ENCODE measurements at places on chromosomes 16 and 17.

GRCh38 chr17:45433159-45433535 lies 477 bp upstream of the ARHGAP27 start:
- no peak for DNase-seq

DNA sequence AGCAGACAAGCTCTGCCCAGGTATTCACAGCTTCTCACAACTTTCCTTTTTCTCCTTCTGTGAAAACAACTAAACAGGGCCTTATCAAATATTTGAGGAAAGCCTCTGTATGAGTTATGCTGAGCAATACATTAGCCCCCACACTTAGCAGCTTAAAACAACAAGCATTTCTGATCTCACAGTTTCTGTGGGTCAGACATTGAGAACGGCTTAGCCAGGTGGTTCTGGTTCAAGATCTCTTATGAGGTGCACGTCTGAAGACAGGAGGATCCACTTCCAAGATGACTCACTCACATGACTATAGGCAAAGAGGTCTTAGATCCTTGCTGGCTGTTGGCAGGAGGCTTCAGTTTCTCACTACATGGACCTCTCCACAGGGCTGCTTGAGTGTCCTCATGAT lies 181.4 kb upstream of the WSCD1 start:
- no peak for DNase-seq

- DNase-seq, result no peak
Observed at GRCh38 chr17:58693751-58694150, 1.3 kb downstream of the RAD51C start.

- no peak for DNase-seq
Observed at GRCh38 chr16:65388592-65388991, 266.7 kb upstream of the CDH11 start.

DNA sequence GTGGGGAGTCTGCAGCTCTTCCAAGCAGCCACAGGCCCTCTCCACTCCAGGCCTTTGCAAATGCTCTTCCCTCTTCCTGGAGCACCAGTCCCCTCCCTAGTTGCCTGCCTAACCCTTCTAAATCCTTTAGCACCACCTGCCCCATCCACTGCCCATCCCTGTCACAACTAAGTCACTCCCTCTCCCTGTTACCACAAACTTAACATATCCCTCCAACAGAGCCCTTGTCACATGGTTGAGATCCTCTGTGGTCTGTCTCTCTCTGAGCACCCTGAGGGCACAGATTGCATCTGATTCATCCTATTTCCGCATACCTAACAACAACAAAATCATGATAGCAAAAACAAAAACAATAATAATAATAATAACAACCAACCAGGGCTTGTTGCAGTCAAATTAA lies 11.0 kb upstream of the BEAN1 start:
- no peak for DNase-seq

DNA sequence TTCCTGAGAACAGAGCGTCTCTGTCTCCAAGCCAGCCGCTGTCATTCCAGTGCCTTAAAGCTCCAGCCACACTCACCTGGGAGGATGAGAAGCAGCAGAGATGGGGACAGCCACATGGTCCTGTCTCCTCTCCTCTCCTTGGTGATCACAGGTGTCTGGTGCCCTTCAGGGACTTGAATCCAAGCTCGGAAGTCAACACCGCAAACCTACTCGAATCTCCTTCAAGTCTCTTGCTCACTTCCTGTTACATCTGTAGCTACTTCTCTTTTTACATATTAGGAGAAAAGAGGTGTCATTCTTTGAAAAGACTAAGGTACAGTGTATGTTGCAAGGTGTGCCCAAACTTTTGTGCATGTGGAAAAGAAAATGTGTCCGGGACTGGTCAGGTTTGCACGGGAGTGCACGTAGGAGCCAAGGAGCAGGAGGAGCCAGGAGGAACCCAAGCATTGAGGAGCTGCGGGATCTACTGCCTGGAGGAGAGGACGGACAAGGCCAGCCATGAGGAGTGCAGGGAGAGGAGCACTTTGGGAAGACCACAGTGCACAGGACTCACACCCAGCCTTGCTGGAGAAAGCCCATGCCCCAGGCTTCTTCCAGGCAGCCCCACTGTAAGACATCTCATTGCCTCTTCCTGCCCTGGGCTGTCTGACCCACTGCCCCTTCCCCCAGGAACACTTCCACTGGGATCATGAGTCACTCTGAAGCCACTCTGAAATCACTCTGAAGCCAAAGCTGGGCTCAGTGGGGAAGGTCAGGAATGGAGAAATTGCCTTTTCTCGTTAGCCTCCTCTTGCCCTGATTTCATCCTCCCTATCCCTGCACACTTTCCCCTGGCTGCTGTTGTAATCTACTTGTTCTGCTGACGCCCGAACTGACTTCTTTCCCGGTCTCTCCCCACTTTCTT lies at the start of gene CD300LD:
TSS of gene CD300LD (minus strand) at position 197 of the 904 bp plus-strand sequence. CDS start at position 116, 81 bp downstream.
- no peak for DNase-seq

DNA sequence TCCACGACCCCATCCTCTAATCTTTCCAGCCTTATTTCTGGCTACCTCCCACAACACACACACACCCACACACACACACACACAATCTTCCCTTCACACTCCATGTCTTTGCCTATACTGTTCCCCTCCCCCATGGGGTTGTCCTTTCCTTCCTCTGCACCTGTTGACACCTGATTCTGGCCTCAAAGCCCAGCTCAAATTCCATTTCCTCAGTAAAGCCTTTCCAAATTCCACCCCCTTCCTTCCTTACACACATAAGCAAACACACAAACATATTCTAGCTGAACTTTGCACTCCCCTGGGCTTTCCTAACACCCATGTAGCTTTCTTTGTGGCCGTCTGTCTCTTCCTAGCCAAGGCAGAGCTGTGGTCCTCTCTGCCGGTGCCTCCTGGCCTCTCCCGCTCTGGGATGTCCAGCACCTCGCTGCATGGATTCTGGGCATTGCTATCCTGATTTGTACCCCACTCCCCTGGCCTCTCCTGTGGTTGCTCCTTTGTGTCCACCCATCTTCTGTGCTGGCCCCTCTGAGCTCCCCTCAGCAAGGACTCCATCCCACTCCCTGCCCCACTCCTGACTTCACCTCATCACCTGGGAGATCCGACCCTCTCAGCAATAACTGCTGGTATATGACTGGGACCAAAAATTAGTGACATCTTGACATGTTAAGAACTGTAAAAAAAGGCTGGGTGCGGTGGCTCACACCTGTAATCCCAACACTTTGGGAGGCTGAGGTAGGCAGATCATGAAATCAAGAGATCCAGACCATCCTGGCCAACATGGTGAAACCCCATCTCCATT lies 8.4 kb upstream of the SRCIN1 start:
- DNase-seq, result no peak

- no peak for DNase-seq
Observed at GRCh38 chr17:77316191-77316641, 175.4 kb downstream of the SEC14L1 start.

DNA sequence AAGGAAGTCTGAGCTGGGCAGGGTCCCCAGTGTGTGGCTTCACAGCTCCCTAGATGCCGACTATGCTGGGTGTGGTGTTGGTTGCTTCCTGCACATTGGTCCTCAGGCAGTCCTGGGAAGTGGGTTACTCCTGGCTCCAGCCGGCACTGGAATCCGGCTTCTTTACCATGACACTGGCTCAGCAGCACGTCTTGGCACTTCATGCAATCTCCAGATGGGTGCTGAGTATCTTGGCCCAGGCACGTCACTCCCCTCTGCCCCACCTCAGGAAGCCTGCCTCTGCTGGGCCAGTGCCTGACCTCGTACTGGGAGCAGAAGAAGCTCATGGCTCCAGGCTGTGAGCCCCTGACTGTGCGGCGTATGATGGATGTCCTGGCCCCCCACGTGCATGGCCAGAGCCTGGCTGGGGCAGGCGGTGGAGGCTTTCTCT lies 24.5 kb downstream of the FCSK start:
- DNase-seq, result no peak

GRCh38 chr16:22782314-22782713 lies 31.6 kb upstream of the HS3ST2 start:
- DNase-seq, result no peak

GRCh38 chr17:72171703-72172667 lies 51.2 kb downstream of the SOX9 start:
- no peak for DNase-seq
